ENCODE measurements at places on chromosomes 7 and 10.
A peak's percentile ranks its signal among the peaks of the same experiment; 100 is the strongest.

DNA sequence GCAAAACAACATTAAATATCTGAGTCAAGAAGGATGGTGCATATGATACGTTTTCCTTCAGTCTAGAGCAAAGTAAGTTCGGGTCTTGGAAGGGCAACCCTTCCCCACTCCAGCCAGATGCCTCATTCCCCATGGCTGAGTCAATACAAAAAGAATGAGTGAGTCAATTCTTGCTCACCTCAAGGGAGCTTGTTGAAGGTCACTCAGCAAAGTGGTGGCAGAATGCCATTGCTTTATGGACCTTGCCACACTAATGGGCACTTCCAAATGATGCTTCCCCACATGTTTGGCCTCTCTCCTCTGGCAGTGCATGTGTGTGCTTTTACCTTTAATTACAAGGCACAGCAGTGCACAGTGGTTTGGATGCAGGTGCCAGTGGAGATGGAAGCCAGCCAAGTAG, 296.5 kb downstream of the SORCS3 start:
- DNase-seq: no peak

GRCh38 chr7:69885431-69885830, 287.2 kb downstream of the AUTS2 start:
- DNase-seq: no peak

DNA sequence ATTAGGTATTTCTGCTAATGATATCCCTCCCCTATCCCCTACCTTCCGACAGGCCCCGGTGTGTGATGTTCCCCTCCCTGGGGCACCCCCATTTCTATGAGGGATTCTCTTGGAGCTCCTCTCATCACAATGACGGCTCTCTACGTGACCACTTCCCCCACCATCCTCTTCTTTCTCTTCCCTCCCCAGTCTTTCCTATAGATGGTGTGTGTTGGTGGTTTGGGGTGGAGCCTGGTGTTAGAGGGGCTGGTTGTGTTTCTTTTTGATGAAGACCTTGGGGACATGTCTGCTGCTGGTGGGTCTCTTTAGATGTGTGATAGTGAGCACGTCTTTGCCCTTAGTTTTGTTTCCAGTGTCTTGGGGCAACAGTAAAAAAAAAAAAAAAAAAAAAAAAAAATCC, 28.6 kb downstream of the RPS24 start:
- DNase-seq: no peak

GRCh38 chr7:122337011-122337410, 32.5 kb upstream of the FEZF1 start:
- DNase-seq: no peak

DNA sequence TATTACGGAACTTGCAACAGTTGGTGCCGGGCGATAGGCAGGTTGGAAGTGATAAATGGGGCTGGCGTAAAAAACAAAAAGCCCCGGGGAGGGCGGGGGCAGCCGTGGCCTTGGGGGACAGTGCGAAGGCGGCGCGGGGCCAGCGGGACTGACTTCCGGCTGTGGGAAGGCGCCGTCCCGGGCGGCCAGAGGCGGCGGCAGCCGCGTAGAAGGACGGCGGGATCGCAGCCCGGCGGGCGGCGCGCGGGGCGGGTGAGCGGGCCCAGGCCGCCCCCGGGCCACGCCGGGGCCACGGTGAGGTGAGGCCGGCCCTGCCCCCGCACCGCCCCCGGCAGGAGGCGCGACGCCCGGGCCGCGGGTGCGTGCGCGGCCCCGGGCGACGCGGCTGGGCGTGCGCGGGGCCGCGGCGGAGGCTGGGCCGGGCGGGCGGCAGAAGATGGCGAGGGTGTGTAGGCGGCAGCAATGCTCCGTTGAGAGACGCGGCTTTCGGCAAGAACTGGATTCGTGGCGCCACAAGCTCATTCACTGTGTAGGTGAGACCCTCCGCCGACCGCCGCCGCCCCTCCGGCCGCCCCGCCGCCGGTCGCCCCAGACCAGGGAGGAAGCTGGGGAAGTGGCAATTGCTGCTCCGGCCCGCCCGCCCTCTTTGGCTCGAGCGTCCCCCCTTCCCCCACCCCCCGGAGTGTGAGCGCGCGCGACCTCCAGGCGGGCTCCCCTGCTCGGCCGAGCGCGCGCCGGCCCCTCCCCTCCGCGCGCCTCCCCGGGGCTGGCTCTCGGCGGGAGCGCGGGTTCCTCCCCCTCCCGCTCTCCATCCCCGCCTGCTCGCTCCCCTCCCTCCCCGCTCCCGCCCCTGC, at the start of gene LCOR:
TSS of gene LCOR (plus strand) at position 432 of the 854 bp plus-strand sequence. CDS start 116,760 bp downstream, outside the sequence.
- peak; percentile 79 for DNase-seq

DNA sequence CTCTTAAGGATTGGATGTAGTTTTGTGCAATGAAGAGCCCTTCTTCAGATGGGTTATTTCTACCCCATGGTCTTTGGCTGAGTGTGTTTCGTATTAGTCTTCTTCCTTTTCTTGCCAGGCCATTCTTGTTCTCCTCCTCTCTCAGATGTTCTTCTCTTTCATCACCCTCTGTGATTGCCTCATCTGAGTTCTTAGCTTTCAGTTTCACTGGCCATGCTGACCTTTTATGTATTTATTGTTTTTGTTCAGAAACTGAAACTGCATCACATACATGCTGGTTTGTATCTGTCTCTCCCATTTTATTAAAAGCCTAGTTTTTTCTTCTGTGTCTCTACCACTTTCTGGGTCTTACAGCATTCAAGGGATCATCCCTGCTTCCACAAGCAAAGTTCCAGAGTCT, 21.7 kb upstream of the PCGF5 start:
- no peak for DNase-seq

- no peak for DNase-seq
Observed at GRCh38 chr7:30968747-30969603, 5.2 kb downstream of the GHRHR start.

DNA sequence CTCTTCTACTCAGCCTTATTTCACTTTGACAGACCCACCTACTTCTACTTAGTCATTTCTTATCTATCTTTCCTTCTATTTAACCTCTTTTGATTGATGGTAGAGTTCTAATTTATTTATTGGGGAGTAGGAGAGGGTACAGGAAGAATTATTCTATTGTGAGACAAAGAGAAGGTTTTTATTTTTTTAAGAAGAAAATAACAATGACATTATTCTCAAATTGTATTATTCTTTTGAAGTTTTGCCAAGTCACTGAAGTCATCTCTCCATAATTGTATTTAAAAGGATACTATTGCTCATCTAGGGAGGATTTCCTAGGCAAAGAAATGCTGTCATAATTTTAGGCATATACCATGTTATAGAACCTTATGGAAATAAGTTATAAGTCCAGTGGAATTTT, 52.7 kb downstream of the ITGB8 start:
- DNase-seq: no peak

DNA sequence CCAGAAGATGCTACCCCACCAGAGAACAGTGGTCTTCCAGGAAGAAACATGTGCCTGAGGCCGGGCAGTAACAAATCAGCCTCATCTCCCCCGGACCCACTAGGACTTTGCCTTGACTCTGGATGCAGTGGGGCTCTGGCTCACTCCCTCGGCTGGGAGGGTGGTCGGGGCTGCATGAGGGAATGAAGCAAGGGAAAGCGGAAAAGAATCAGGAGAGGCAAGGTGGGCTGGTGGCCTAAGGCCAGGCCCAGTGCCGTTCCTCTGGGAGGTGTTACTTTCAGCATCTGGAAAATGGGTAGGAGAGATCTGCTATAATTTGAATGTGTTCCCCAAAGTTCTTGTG, 51.8 kb downstream of the CLEC2L start:
- DNase-seq: no peak

DNA sequence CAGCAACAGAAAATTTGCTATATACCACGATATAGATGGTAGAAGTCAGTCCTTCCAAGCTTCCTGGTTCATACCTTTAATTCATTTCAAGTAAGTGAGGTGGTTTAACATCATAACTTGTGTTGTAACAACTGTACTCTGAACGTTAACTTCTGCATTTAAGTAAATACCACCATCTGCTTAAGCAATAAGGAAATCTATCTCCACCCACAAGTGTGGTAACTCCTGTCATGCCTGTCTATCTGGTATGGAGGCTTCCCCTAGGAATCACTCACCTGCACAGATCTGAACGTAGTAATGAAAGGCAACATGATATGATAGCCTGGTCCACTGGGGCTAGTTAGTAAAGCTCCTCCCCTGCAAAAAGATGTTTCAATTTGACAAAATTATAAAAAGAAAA, 2.3 kb downstream of the ERLIN1 start:
- DNase-seq: no peak

- DNase-seq: no peak
Observed at GRCh38 chr7:21579341-21580072, 36.7 kb downstream of the DNAH11 start.

DNA sequence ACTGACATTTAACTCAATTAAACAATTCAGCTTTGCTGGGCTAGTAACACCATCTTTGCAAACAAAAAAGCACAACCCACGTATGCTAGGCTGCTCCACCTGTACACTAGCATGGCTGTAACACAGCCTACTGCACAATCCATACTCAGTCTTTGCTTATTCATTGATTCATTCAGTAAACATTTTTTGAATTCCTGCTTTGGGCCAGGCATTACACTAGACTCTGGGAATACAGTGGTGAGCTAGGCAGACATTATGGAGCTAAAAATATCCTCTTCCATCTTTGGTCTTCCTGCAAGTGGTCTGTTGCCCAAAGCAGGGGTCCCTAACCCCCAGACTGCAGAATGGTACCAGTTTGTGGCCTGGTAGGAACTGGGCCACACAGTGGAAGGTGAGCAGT, 9.9 kb downstream of the CNNM1 start:
- no peak for DNase-seq

- no peak for DNase-seq
Observed at GRCh38 chr10:62057359-62057758, 155.9 kb downstream of the ARID5B start.

- DNase-seq: no peak
Observed at GRCh38 chr10:114930320-114930719, 7.7 kb upstream of the TRUB1 start.

DNA sequence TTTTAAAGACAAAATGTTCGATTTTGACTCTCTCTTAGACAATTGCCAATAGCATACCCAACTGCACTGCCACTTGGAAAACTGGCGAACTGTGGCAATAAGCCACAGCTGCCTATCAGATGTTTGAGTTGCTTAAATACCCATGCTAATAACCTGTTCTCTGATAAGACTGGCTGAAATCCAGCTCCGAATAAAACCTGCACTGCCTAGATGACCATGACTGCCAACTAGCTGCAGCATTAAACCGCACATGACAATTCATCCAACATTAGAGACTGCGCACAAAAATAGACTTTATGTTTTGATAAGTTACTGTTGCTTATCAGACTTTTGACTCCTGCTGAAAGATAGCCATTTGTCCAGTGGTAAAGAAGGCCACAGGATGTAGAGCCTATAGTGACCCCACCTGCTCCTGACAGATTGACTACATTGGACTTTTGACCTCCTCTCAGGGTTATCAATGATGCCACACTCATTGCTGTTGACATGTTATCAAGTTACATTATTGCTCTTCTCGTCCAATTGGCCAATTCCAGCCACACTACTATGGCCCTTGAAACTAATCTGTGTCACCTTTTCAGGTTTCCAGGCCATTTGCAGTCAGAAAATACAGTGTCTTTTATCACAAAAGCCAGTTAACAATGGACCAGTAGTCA, 299.0 kb downstream of the HGF start:
- DNase-seq: no peak

GRCh38 chr10:1159131-1160061, 103.2 kb downstream of the WDR37 start:
- no peak for DNase-seq

DNA sequence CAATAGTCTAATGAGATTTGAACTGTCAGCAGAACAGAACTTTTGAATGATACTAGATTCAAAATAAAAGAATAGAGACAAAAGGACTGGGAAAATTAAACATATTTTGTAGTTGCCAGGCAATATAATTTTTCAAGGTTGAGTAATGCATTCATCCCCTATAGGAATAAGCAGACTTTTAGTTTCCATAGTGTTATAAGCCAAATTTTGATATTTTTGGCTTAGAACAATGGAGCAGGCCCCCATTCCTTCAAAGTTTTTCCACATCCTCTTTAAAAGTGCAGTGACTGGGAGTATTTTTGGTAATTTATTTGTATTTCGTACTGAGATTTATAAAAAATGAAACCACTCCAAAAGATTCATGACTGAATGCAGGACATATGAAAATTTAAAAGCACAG, 24.0 kb downstream of the MEOX2 start:
- DNase-seq: no peak

DNA sequence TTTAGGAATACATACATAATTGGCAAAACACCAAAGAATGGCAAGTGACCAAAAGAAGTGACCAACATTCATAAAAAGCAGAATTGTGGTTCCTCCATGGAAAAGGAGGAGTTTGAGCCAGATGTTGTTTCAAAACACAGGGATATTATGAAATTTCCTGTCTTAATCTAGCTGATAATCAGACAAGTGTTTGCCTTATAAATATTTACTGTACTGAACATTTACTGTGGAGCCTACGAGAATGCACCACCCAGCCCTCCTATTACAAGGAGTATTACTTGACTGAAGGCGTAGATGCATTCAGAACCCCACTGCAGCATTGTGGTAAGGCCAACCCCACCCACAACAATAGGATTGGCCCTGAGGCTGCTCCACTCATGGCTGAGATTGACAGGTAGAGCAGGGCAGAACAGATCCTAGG, 118.9 kb downstream of the AKR1D1 start:
- no peak for DNase-seq

GRCh38 chr10:3402187-3402751, 229.7 kb upstream of the PITRM1 start:
- DNase-seq: no peak

- DNase-seq: peak; percentile 34
Observed at GRCh38 chr7:144384555-144385245, 18.8 kb downstream of the NOBOX start.

DNA sequence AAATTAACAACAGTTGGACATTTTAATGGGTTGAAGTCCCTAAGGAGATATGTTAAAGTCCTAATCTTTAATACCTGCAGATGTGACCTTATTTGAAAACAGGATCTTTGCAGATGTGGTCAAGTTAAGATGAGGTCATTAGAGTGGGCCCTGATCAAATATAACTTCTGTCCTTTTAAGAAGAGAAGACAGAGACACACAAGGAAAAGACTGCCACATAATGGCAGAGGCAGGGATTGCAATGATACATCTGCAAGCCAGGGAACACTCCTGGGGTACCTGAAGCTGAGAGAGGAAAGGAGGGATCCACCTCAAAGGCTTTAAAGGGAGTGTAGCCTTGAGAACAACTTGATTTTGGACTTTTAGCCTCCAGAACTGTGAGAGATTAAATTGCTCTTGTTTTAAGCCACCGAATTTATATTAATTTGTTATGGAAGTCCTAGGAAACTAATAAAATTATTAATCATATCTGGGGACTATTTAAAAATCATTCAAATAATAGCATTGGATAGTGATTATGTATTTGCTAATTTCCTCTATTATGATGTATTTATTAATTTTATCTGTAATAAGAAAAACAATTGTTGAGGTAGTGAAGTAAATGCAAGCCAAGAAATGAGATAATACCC, 700.0 kb upstream of the PCDH15 start:
- no peak for DNase-seq

DNA sequence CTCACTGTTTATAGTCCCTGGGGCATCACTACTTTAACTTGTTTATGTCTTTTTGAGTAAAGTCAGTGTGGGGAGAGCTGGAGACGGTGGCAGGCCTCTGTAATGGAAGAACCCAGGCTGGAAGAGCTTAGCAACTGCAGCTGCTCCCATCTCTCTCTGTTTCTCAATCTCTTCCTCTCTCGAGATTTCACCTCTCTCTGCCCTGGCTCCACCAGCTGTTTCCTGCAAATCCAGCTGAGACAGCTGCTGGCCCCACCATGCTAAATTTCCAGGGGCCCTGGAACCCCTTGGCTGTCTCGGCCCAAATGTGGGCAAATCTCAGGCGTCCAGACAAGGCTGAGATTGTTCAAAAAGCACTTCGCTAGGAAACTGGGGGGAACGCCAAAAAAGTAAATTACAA, 25.8 kb upstream of the SLF2 start:
- DNase-seq: no peak
